Stimulated activated naive CD4-positive, alpha-beta T cell treated with Interleukin-2 at 50 U/mL for 16 hours (primary cell): ENCODE measurements at places on chromosomes 3 and 15.

DNA sequence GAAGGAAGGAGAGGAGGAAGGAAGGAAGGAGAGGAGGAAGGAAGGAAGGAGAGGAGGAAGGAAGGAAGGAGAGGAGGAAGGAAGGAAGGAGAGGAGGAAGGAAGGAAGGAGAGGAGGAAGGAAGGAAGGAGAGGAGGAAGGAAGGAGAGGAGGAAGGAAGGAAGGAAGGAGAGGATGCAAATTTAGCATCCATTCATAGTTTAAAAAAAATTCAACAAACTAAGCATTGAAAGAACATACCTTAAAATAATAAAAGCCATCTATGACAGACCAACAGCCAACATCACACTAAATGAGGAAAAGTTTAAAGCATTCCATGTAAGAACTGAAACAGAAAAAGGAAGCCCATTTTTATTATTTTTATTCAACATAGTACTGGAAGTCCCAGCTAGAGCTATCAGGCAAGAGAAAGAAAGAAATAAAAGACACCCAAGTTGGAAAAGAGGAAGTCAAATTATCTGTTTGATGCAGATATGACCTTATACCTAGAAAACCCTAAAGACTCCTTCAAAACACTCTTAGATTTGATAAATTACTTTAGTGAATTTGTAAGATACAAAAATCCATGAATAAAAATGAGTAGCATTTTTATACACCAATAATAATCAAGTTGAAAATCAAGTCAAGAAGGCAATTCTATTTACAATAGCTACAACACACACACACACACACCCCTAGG is 52.2 kb upstream of the FXR1 start:
- no peak for DNase-seq

DNA sequence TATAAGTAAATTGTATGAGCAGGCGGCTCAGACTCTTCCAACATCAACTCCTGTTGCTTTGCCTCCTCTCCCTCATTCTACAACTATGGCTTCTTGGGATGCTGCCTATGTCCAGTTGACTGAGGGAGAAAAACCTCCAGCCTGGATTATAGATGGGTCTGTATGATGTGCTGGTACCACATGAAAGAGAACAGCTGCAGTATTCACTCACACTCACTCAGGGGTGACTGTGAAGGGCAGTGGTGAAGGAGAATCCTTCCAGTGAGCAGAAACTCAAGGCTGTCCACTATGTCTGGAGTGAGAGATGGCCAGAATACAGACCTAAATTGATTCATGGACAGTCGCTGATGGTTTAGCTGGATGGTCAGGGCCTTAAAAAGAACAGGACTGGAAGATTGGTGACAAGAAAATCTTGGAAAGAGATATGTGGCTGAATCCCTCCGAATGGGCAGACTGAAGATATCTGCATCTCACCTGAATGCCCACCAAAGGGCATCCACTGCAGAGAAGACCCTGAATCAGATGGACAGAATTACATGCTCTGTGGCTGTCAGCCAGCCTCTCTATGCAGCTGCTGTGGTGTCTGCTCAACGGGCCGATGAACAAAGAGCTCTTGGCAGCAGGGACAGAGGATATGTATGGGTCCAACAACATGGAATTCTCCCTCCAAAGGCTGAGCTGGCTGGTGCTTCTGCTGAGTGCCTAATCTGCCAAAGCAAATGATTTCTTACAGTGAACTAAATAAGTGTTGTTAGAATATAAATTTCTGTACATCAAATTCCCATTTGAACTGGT is 1.9 kb upstream of the BCL2L10 start:
- no peak for DNase-seq

DNA sequence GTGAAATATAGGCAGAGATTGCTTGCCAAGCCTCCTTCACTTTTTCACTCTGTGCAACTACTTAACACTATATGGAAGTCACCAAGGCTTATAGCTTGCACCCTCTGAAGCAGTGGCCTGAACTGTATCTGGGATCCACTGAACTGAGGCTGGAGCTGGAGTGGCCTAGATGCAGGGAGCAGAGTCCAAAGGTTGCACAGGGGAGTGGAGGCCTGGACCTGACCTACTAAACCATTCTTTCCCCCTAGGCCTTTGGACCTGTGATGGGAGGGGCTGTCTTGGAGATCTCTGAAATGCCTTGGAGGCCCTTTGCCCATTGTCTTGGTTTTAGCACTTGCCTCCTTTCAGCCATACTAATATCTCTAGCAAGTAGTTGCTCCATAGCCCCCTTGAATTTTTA is 57.5 kb downstream of the P2RY1 start:
- DNase-seq = no peak

DNA sequence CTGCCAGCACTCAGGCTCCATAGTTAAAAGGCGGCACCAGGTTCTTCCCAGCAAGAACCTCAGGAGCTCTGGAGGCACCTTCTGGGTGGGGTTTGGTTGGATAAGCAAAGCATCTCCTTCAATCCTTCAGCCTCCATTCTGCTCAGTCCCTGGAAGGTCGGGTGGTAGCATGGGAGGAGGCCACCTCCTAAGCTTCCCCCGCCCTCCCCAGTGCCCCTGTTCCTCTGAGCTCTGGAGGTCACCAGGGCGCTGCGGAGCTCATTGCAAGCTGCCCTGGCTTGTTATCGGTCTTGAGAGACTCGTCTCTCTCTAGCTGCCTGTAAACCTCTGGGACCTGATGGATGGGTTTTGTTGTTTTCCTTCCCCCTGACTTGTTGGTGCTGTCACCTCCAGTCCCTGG is 124.8 kb downstream of the RPLP1 start:
- no peak for DNase-seq
